ENCODE measurements at places on chromosomes 7 and 10. TPM values are rescaled to one million over a fixed set of nuclear protein-coding genes. Genes with fewer than 3 reads are reported as not detected.

The NXPH1 gene
- not detected for total RNA-seq

The CALN1 gene
- not detected for total RNA-seq

The CTAGE8 gene
- total RNA-seq: 0.43 TPM

The CYP3A5 gene
- under 0.01 TPM for total RNA-seq

The GDF10 gene
- total RNA-seq: not detected
